ENCODE measurements at places on chromosomes 2 and 18. TPM values are rescaled to one million over a fixed set of nuclear protein-coding genes. Genes with fewer than 3 reads are reported as not detected.

TRAPPC12 gene
- 56.2 TPM for total RNA-seq

POTEJ gene
- total RNA-seq = not detected

SRD5A2 gene
- total RNA-seq = not detected

STARD6 gene
- not detected for total RNA-seq

DNA sequence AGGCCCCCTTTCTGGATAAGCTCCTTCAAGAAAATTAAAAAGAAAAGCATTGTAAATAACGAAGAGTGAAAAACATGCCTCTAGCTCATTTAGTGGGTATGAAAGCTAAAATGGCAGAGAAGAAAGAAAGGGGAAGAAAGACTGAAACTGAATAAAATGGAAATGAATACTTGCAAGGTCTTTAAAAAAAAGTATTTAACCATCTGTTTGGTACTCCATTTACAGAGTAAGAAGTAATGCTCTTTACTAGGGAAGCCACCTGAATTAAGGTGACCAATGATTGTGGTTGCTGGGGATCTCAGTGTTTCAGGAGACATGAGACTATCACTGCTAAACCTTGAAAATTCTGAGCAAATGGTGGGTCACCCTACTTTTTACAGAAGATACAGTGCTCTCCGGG, 17.7 kb upstream of the ARL5A start:
- DNase-seq = no peak

DNA sequence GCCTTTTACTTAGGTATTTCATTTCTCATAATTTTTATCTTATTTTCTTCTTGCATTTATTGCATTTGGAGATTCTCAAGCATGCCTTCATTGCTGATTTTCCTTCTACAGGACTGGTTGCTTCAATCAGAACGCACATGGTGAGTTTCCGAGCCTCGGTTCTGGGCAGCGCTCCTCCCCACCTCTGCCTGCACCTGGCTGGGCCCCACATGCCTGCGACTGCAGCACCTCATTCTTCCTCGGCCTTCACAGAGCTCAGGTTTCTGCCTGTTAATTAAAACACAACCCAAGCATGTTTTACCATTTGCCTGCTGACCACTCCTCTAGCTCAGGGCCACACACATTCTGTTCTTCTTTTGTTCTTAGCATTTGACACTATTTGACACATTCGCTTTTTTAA, 398.8 kb downstream of the GALR1 start:
- DNase-seq = no peak

DNA sequence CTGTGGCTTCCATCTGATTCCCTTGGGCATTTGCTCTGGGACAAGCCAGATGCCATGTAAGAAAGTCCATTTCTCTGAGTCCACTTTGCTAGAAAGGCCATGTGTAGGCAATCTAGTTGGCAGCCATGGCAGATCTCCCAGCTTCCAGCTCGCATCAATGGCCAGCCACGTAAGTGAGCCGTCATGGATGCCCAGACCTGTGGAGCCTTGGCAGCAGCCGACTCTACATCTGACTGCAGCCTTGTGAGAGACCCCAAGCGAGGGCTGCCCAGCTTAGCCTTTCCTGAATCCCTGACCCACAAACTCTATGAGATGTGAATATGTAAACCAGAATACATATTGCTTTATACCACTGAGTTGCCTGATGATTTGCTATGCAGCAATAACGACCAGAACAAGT, 533.5 kb downstream of the PARD3B start:
- no peak for DNase-seq

- DNase-seq = peak; percentile 84
Observed at GRCh38 chr2:151827564-151828142, 568 bp downstream of the ARL5A start.

- DNase-seq = peak; percentile 53
Observed at GRCh38 chr18:48875942-48876511, 74.7 kb downstream of the SMAD7 start.

- DNase-seq = no peak
Observed at GRCh38 chr2:195477248-195477995, 179.6 kb upstream of the SLC39A10 start.

DNA sequence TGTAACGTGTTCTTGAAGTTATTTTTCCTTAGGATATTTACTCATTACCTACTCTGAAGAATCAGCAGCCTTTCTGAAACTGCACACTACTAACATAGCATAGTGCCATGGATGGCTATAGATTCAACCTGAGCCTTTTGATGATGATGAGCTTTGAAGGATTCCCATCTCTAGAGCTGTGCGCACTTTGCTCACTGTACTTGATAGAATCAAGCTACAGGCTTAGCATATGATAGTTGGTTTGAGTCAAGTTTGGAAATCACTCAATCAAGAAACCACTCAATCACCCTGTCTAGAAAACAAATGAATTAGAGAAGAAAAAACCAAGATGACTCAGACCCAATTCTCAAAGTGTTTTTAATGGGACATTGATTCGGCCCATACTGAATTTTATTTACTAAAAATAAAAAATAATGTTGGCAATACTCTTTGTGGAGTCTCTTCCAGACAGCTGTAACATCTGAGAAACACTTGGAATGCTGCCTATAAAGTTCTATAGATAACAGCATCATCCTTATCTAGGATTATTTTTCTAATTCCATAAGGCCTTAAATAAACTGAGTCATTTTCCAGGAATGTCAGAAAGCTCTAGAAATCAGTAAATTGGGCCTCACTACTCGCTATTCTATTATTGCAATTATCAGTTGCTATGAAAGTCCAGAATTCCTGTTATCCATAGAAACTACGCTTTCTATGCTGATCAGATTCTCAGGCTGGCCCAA, 259.0 kb upstream of the ERBB4 start:
- DNase-seq = no peak

- no peak for DNase-seq
Observed at GRCh38 chr2:215442401-215442787, 6.5 kb upstream of the FN1 start.

- no peak for DNase-seq
Observed at GRCh38 chr2:217103752-217104545, 244.1 kb upstream of the TNP1 start.

Data from sigmoid colon (tissue), 7 donors.